ENCODE measurements at places on chromosomes 12 and 14.

GRCh38 chr12:8108808-8109398 is 14.5 kb upstream of the CLEC4A start:
- DNase-seq, result peak; percentile 33

GRCh38 chr14:21033133-21033698 is 1.4 kb downstream of the RNASE13 start:
- no peak for DNase-seq

- no peak for DNase-seq
Observed at GRCh38 chr12:45893240-45893639, 97.1 kb downstream of the SCAF11 start.

DNA sequence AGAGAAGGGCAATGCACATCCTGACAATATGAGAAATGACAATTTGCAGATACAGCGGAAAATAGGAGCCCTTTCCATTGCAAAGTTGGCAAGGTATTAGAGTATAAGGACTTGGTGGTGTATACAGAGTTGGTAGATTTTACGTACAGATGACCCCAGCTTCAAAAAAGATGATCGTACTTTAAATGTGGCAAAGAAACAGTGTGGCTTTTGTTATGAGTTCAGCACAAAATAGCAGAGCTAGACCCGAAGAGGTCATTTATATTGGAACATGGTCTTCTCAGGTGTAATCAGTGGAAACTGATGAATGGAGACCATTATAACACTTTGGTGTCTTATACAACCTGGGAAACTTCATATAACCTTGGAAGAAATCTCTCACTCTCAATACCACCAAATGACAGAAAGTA is 2.3 kb downstream of the CLEC2B start:
- DNase-seq, result no peak

All from SIG-M5 (cell line).